Endothelial cell of coronary artery (primary cell): ENCODE measurements at places on chromosomes 7 and 10. TPM values are rescaled to one million over a fixed set of nuclear protein-coding genes. Genes with fewer than 3 reads are reported as not detected.

The INA gene
- total RNA-seq, result 0.18 and 0.19 TPM in 2 replicates

The FGFBP3 gene
- 0.09 and 0.19 TPM in 2 replicates for total RNA-seq

The PIP gene
- total RNA-seq, result not detected in 2 replicates

The CPA2 gene
- not detected in 2 replicates for total RNA-seq

The ZNF92 gene
- 6.9 and 9.8 TPM in 2 replicates for total RNA-seq

The VWDE gene
- 0.19 and 0.63 TPM in 2 replicates for total RNA-seq

The MAPK8 gene
- total RNA-seq, result 35.7 and 39.9 TPM in 2 replicates
